ENCODE measurements at places on chromosomes 4 and X.

DNA sequence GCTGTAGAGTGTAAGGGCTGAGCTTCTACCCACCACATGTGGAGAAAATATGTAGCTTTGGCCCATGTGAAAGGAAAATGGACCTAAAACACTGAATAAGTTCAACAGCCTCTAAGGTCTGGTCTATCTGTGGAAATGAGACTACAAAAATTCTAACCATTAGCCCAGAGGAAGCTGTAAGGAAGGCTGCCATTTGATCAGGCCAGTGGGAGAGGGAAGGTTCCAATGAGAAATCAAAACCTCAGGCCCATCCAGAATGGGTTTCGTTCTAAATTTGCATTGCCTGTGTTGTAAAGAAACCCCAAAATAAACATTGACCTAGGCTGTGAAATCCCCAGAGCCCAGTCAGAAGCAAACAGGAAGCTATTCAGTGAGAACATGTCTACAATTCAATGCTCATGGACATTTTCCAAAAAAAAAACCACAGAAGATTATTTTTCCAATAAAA is 320.4 kb upstream of the SLC7A11 start:
- DNase-seq: no peak

DNA sequence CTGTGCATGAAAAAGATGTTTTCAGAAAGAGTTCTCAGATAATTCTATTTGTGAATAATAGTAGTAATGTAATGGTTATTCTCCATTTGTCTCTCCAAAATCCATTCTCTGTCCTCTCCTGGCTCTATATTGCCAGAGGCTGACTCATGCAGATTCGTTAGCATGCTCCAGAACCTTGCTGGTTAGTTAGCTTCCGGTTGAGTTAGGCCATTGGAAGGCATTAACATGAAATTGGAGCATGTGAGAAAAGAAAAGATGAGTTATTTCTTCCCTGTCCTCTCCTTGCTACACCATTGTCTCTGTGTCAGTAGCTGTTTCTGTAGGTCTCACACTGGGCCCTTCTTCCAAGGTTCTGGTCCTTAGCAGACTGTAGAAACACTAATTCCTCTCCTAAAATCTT is 23.5 kb upstream of the PRDM8 start:
- no peak for DNase-seq

- no peak for DNase-seq
These were observed 34.3 kb downstream of the IRF2 start for GRCh38 chr4:184439856-184440594.

DNA sequence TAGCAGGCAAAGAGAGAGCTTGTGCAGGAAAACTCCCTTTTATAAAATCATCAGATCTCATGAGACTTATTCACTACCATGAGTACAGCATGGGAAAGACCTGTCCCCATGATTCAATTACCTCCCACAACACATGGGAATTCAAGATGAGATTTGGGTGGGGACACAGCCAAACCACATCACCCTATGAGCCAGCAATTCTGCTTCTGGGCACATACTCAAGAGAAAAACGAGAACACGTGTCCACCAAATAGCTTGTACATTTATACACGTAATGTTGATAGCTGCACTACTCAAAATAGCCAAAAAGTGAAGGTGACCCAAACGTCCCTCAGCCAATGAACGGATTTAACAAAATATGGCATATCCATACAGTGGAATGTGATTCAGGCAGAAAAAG is 94.5 kb upstream of the DHRSX start:
- DNase-seq: no peak

- DNase-seq: peak; percentile 35
These were observed 28.8 kb downstream of the PPP2R3B start for GRCh38 chrX:357693-358471.

DNA sequence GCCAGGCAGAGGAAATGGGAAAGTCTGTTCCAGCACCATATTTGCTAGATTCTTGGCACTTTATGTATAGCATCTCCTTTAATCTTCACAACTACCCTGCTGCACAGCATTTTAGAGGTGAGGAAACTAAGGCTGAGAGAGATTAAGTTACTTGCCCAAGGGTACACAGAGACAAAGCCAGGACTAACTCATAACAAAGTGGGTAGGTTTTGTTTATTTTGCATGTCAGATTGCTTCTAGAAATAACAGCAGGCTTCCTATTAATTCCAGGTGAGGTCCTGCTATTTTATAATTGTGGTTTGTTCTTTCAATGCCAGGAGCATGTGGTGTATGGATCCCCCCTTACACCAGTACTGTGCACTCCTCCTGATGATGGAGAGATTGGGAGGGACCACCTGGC is 15.0 kb downstream of the TCEANC start:
- DNase-seq: no peak

DNA sequence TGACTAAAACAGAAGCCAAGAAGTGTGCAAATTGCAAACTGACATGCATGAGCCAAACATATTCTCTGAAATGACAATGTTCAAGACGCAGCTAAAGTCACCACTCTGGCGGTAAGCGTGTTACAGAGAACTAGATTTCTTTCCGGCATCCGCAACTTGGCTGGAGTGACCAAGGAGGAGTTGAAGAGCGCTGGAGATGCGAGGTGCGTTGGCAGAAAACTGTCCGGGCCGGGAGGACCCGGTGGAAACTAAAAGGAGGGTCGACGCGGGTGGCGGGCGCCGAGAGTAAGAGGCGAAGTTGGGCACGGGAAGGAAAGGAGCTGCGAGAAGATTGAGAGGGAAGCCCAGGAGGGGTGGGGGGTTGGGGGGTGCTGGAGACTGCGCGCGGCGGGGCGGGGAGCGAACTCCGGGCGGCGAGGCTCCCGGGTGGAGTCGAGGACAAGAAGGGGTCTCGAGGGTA is 807 bp downstream of the SEL1L3 start:
- peak; percentile 51 for DNase-seq

DNA sequence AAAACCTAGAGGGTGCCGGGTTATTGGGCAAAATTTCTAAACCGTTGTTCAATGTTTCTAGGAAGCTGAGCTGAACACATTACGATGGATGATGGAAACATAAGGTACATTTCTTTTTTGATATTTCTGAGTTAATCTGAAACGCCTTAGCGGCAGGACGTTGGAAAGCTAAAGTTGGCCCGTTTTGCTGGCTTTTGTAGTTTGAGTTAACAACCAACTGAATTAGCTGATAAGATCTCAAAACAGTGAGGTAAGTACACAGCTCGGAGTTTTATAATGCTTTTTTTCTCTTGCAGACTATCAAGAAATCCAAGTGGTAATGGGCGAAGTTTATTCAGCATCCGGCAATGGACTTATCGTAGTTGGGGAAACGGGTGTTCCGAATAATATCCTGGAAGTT is 73.5 kb downstream of the PRSS12 start:
- DNase-seq: no peak

DNA sequence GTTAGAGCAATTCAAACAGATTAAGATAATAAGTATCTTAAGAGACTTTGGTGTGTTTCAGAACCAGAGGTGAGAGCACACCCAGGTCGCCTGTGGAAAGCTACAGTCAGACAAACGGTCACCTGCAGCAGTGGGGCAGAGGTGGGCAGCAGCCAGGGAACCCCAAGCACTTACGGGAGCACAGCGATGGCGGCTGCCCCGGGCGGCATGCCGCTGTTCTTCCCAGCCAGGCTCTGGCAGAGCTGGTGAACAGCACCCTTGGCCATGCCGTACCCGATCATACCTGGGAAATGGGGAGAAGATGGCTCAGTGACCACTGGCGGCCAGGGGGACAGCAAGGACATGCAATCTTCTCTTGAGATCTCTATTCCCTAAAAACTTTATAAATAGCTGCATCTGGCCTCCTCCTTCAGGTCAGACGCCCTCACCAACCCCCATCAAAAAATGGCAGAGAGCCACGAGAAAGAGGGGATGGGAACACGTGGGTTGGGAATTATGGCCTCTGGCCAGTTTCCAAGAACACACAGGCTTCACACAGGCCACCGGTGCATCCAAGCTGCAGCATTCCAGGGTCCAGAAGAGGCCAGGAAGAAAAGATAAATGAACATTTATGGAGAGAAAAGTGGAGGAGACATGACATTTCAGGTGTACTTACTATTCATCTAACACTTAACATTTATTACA is 19.7 kb downstream of the QDPR start:
- no peak for DNase-seq

DNA sequence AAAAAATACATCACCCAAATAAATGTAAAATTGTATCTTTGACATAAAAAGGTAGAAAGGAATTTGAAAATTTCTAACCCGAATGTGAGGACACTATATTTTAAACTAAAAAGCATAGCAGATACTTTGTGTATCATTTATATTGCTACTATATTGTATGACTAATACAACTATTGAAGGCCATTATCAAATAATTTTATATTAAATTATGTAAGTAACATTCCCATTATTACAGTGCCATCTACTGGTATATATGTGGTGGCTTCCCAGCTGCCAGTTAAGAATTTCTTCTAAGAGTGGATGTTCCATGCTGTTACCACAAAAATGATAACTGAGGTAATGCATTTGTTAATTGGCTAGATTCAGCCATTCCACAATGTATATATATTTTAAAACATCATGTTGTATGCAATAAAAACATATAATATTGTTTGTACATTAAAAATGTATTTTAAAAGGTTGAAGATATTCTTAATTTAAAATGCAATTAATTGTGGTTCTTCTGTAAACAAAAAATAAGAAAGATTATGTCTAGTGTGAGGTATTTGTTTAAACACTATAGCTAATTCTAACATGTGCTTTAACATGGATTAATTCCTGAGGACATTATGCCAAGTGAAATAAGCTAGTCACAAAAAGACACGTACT is 65.3 kb downstream of the EGF start:
- DNase-seq: no peak

DNA sequence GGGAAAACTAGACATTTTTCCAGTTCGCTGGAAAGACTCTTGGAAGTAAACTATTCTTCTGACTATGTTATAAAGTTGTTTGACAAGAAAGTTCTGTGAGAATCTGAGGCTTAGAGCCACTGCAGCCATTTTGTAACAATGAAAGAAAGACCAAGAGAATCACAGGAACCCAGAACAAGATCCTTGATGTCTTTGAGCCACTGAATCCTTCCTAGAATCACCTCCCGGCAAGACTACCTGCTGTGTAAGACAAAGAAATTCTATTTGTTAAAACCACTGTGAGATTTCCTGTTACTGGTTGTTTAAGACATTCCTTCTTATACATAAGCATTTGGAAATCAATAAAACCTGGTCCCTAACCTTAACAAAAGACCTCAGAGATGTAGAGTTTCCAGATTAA is 175.7 kb upstream of the RASGEF1B start:
- DNase-seq: no peak

DNA sequence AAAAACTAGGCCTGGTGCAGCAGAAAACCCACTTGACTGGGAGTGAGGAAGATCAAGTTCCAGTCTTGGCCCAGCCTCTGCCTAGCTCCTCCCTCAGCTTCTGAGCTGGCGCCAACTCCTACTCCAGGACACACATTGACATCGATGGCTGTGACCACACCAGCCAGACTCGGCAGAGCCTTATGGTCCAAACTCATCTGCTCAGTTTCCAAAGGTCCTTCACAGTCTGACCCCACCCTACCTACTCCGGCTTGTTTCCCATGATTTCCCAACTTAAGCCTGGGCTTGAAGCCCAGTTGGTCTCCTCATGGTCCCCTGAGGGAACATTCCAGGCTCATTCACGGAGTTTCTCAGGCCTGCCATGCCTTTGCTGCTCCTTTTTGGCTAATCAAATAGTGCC is 10.1 kb downstream of the ELF4 start:
- DNase-seq: no peak

GRCh38 chrX:11787564-11787963 is 29.5 kb downstream of the MSL3 start:
- DNase-seq: peak; percentile 70

DNA sequence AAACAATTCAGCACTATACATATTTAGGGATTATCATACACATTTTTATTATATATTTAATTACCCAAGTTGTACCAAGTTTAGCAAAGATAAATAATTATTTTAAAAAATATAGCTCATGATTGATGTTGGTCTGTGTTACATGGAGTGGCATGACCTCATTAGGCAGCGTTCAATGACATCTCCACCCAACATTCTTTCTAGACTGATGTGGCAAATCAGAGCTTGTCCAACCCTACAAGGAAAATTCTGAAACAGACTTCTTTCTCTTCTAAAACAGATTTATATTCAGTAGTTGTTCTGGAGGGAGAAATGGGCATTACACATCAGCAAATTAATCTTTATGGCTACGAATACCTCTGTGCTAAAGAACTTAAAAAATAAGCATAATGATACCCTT is 189.7 kb downstream of the PDGFC start:
- DNase-seq: no peak

- DNase-seq: no peak
These were observed 3.1 kb upstream of the TSPAN5 start for GRCh38 chr4:98661371-98662054.
